ENCODE measurements at places on chromosomes 6 and 20.

DNA sequence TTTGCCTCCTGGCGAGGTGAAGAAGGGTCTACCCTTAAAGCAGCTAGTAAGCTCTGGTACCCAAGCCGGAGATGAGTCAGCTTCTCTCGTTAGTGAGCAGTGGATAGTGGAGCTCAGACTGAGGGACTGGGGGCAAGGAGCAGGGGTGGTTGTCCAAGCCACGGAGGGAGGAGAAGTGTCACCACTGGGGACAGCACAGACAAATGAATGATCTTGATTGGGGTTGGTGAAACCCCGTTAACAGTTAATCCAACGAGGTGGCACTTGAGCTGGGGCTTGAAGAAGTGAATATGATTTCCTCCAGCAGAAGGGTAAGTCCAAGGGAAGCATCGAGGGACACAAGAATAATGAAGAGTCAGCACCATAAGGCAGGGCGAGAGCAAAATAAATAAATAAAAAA, 43.0 kb downstream of the JARID2 start:
- no peak for DNase-seq

DNA sequence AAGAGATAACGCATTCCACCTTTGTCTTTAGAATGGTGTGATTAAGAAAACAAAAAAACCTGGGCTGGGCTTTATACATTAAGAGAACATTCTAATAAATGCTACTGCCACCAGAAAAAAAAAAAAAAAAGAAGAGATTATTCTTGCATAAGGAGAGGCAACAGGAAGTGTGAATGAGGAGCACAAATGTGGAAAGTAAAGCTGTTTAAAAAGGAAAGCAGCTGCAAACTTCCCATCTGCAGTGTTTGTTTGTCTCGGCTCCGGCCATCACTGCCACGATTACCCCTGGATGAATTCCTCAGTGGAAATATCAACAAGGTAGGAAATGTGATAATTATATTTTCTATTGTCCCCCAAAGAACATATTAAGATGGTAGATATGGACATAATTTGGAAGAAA, 223.9 kb downstream of the PHF3 start:
- no peak for DNase-seq

- no peak for DNase-seq
Observed at GRCh38 chr20:47849006-47849405, 63.7 kb upstream of the SULF2 start.

DNA sequence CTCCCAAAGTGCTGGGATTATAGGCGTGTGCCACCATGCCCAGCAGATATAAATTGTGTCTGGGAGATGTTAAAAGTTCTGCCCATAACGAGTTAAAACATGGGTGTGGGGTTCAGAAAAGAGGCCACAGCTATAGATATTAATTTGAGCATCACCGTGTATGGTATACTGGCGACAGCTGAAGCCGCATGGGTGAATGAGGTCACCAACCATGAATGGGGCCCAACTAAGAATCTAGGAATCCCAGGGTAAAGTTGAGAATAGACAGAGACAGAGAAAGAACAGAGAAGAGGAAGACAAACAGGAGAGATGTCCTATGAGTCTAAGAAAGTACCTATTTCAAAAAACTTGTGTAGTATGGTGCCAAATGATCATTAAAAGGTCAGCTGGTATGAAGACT, 50.9 kb downstream of the ILRUN start:
- DNase-seq: no peak

DNA sequence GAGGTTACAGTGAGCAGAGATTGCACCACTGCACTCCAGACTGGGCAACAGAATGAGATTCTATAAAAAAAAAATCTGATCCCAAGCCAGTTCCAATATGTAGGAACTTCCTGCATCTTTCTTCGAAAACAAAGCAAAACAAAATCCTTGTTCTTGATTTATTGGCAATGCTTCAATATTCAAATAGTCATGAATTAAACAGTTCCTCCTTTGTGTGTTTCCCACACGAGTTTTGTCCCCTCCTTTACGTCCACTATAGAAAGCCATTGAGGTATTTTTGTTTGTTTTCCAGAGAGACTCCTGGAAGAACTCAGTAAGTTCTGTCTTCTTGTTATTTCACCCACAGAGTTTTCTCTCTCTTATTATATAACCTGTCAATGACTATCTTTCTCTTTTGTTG, 7.6 kb downstream of the BTN1A1 start:
- no peak for DNase-seq

DNA sequence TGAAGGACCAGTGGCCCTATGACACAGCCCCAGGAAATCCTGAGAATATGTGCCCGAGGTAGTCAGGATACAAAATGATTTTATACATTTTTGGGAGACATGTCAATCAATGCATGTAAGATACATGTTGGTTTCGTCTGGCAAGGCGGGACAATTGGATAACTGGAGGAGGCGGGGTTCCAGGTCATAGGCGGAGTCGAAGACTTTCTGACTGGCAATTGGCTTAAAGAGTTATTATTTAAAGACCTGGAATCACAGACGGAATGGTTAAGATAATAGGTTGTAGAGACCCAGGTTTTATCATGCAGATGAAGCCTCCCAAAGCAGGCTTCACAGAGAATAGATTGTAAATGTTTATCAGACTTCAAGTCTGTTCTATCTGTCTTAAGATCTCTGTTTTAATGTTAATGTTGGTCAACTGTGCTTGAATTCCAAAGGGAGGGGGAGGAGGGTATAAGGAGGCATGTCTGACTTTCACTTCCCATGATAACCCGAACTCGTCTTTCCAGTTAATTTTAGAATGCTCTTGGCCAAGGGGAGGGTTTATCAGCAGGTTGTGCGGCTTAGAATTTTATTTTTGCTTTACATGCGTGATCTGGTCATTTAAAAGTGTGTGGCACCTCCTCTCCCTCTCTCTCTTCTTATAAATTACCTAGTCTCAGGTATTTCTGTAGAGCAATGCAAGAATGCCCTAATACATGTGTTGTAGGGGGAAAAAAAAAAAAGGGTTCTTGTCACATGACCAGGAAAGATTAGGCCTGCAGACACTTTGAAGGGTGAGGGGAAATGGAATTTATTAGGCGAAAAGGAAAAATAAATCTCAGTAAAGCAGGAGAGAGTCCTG, 230.7 kb downstream of the NFATC2 start:
- no peak for DNase-seq

DNA sequence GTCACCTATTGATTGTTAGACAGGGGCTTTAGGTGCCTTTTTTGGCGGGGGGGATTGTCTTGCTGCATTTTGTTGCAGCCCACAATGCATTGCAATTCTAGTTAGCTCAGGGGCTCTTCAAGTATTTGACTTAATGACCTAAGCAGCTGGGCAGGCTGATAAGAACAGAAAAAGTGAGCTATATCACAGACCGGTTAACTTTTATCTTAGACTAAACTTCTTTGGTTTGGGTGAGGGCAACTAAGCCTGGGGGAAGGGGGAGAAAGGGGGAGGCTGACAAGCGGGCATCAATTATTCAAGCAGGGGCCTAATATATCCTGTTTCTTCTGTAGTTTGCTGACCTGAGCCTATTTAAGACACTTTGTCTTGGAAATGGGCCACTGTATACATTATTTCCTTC, 66.0 kb upstream of the GPR6 start:
- no peak for DNase-seq

DNA sequence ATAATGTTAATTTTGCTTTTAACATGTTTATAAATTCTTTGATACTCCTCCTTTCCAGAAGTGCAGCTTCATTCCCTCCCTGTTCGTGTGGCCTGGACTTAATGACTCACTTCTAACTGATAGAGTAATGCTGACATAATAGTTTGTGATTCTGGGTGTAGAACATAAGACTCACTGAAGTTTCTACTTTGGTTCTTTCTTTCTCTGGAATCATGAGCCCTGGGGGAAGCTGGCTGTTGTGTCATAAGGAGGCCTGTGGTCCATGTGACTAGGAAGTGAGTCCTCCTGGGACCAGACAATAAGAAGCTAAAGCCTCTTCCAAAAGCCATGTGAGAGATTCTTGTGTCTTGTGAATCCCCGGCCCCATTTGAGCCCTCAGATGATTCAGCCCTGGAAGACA, 30.5 kb upstream of the HLA-G start:
- no peak for DNase-seq

Measured in activated naive CD4-positive, alpha-beta T cell treated with Interleukin-2 at 50 U/mL for 16 hours (primary cell).